ENCODE measurements at places on chromosomes 6 and 20. TPM values are rescaled to one million over a fixed set of nuclear protein-coding genes. Genes with fewer than 3 reads are reported as not detected.

DNA sequence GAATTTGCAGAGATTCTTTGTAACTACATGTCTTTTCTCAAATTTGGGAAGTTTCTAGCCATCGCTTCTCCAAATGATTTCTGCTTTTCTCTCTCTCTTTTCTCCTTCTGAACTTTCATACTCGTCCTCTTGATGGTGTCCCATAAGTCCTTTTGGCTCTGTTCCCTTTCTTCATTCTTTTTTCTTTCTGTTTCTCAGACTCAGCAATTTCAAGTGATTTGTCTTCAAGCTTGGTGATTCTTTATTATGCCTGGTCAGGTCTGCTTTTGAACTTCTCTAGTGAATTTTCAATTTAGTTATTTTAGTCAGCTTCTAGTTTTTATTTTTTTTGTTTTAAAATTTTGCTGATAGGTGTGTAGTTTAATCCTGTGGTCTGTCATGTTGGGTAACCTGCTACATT, 57.6 kb upstream of the EEF1E1 start:
- no peak for DNase-seq

Gene FAM209A
- total RNA-seq = not detected

DNA sequence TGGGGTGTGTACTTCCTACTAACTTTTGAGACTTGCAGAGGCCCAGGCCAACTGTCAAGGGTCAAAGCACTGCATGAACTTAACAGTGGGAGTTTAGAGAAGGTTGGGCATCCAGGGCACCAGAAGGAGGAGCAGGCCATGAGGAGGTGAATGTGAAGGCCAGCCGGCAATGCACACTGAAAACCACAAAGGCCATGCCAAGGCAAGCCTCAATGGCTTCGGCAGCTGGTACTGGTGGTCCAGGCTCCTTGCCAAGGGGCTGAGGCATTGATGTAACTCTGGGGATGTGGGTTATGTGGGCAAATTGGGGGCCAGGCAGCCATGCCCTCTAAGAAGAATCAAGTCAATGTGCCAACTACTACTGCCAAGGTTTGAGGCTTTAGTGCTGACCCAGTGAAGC, 222.4 kb downstream of the UNC5CL start:
- no peak for DNase-seq

GRCh38 chr20:54472607-54473006, 2.8 kb upstream of the DOK5 start:
- DNase-seq = no peak

GRCh38 chr6:6494677-6495076, 93.8 kb upstream of the LY86 start:
- DNase-seq = no peak

DNA sequence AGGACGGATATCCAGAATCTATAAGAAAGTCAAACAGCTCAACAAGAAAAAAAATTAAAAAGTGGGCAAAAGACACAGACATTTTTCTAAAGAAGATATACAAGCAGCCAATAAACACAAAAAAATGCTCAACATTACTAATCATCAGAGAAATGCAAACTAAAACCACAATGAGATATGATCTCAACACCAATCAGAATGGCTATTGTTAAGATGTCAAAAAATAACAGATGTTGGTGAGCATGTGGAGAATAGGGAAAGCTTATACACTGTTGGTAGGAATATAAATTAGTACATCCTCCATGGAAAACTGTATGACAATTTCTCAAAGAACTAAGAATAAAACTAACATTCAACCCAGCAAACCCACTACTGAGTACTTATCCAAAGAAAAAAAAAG, 23.3 kb upstream of the OSTM1 start:
- no peak for DNase-seq

DNA sequence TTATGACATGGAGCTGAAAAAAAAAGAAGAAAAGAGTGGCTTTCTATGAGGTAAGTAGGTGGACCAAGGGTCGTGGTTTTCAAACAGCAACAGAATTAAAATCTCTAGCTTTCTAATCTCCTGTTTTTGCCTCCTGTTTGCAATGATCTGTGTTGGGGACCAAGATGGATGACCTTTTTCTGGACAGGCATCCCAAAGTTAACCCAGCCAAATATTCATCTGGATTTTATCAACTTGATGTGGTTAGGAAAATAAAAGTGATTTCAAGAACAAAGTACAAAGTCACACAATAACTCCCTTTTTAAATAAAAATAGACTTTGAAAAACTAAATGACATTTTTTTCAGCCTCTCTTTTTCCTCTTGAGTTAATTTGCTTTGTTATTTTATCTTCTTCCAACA, 282.1 kb upstream of the PRDM1 start:
- no peak for DNase-seq

- DNase-seq = no peak
Measured at GRCh38 chr20:18705910-18706309, 107.7 kb upstream of the SCP2D1 start.

- no peak for DNase-seq
Measured at GRCh38 chr6:42104095-42104803, 38.2 kb downstream of the C6orf132 start.

DNA sequence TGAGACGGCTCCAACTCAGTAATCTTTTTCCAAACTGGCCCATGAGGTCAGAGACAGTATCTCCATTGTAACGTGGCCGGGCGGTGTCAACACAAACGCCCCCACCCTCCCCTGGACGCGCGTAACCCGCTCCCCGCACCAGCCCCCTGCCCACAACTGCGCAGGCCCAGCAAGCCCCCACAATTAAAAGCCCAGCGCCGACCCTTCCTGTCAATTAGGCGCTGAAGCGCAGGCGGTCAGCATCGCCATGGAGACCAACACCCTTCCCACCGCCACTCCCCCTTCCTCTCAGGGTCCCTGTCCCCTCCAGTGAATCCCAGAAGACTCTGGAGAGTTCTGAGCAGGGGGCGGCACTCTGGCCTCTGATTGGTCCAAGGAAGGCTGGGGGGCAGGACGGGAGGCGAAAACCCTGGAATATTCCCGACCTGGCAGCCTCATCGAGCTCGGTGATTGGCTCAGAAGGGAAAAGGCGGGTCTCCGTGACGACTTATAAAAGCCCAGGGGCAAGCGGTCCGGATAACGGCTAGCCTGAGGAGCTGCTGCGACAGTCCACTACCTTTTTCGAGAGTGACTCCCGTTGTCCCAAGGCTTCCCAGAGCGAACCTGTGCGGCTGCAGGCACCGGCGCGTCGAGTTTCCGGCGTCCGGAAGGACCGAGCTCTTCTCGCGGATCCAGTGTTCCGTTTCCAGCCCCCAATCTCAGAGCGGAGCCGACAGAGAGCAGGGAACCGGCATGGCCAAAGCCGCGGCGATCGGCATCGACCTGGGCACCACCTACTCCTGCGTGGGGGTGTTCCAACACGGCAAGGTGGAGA, at the start of the genes HSPA1A and HSPA1L:
HSPA1A (plus strand) TSS at position 519 of the 814 bp plus-strand sequence; CDS start at position 733, 214 bp downstream.
HSPA1L (minus strand) TSS at position 259 of the 814 bp plus-strand sequence. CDS start 3,311 bp downstream, outside the sequence.
- peak; percentile 80 for DNase-seq

DNA sequence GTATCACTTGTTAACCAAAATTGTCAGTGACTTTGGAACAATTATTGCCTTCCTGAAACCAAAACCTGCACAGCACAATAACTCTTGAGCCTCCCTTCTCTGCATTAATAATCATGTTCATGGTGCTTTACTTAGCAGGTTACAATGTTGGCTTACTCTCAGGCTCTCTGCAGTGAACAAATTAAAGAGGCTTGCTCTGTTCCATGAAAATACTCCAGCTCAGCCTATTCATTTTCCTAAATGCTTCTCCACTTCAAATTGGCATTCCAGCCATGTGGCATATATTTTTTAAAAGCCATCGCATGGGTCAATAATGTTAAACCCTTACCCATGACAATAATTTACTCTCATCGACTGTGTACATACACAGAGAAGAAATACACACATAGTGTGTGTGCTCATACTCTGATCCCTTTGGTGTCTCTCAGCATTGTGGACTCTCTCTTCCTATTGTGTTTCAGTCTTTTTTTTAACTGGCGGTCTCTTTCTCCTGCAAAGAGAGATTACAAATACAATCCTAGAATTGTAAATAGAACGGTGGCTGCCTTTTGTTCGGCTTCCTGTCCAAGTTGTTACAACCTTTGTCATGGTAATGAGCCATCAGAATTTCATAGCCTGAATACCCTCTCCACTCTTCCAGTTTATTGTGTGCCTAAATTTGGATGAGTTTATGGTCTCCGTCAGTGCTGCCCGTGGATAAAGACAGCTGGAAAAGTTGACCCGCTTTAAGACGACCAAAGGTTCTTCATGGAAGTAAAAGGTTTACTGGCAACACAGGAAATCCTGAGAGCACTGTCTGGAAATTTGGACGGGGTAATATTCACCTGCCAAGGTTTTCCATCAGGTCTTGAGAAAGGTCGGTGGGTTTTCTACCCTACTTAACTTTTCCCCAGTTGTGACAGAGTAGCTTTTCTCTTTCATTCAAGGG, 263.6 kb downstream of the CD83 start:
- no peak for DNase-seq

DNA sequence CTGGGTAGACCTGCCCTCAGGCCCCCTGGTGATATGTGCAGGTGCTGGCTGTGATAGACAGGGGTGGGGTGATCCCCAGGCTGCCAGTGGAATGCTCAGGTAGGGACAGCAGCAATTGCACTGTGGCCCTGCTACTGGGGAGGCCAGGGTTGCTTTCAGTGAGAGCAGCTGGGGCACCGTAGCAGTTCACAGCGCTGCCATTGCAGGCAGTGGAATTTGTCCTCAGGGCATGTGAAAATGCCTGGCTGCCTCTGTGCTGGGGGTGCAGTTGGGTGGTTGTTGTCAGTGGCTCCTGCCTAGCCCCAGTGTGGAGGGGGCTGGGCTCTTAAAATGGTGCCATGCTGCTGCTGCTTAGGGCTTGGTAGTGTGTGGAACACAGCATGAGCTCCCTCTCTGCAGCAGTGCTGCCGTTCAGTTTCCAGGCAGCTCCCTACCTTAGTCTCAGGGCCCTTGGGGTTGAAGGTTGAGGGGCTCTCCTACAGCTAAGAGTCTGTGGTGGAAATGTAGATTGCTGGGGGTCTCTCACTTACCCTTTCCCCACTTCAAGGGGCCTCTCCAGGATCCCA, 23.6 kb downstream of the GJA10 start:
- DNase-seq = no peak

Gene SLC17A4
- total RNA-seq = not detected

DNA sequence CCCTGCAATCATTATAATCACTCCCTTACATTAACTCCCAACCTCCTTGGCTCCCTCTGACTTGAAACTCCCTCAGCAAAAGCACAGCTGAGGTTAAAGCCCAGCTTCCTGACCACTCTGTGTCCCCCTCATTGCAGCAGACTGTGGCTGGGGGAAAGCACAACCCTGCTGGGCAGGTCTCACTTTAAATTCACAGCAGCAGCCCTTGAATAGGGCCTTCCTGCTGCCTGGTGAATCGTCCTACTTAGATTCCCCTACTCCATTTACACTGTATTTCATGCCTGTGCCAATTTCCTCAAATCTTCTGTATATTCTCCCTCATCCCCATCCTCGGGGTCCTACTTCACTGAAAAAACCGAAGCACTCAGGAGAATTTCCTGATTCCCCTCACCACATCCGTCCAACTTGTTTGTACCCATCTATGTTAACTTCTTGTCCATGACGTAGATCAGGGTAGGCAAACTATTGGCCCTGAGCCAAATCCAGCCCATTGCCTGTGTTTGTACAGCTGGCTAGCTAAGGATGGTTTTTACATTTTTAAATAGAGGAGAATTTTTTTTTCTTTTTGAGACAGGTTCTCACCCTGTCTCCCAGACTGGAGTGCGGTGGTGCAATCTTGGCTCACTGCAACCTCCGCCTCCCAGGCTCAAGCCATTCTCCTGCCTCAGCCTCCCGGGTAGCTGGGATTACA, 31.5 kb upstream of the GCM1 start:
- peak; percentile 4 for DNase-seq

Gene WFDC10B
- not detected for total RNA-seq

GRCh38 chr20:61119794-61120410, 132.2 kb upstream of the CDH4 start:
- no peak for DNase-seq

Gene ADGRF5
- total RNA-seq = 13.5 TPM

- DNase-seq = no peak
Measured at GRCh38 chr6:35735452-35735851, 1.4 kb upstream of the ARMC12 start.

DNA sequence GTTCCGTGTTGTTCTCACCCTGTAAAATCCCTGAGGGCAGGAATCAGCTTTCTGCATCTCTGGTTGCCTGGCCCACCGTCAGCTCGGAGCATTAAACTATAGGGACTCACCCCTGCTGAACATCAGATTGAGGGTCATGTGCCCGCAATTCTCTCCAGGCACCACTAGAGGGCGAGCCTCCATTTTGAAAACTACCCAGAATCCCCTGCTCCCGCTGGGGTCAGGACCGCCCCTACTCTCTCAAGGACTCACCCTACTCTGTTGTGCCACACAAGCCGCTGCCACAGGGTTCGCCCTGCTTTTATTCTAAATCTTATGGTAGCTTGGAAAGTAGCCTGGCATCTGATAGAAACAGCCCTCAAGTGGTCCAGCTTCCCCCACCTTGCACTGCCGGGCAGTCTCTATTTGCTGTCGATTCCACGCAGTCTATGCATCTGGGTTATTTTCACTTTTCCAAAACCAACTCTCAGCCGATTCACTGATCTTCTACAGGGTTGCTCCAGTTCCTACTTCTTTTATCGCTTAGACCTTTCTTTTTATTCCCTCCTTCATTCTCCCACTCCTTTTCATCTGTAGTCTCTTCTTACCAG, 244.1 kb upstream of the QKI start:
- DNase-seq = no peak

Gene KCNQ5
- total RNA-seq = 7.3 TPM

GRCh38 chr6:4932228-4932903, 71.5 kb downstream of the RPP40 start:
- DNase-seq = no peak

Gene CPXM1
- total RNA-seq = not detected

DNA sequence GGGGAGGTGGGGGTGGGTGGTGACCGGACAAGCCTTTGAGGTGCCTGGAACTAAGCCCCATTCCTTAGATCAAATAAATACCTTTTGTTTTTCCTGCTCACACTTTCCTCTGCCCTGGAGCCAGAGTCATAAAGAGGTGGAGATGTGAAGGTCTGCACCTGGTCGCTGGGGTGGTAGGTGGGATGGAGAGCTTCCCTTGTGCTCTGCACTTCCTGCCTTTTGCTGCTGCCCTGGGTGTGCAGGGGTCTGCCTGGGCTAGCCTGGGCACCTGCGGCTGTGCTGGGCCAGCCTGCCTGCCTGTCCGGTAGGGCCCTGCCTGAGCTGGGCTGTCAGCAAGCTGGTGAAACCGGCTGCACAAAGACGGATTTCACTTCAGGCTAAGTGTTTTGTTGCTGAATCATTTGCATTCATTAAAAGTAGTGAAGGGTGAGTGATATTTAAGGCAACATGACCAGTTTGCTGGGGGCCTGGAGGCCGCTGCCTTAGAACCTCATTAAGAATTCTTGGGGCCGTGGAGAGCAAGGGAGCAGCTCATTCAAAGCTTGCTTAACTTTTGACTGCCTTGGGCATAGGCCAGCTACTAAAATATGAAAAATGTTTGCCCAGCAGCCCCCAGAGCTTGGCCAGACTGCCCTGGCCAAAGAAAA, 20.5 kb downstream of the PTK7 start:
- no peak for DNase-seq

- DNase-seq = no peak
Measured at GRCh38 chr6:100266494-100267401, 198.0 kb downstream of the SIM1 start.

DNA sequence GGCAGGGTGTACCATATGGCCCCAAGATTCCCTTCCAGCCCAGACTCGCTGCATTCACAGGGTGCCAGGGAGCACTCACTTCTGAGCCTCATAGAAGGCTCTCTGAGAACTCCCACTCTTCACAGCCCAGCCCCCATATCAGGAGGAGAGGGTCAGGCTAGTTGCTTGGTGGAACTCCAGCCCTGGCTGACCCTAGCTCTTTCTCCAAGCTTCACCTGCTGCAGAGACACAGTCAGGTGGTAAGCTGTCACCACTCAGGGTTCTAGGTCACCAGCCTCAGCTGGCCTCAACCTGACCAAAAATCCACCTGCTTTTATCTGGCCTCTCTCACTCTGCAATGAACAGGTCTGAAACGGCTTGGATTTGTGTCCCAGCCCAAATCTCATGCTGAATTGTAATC, 162.7 kb upstream of the MLN start:
- no peak for DNase-seq
